ENCODE measurements at places on chromosomes 7 and 10.

DNA sequence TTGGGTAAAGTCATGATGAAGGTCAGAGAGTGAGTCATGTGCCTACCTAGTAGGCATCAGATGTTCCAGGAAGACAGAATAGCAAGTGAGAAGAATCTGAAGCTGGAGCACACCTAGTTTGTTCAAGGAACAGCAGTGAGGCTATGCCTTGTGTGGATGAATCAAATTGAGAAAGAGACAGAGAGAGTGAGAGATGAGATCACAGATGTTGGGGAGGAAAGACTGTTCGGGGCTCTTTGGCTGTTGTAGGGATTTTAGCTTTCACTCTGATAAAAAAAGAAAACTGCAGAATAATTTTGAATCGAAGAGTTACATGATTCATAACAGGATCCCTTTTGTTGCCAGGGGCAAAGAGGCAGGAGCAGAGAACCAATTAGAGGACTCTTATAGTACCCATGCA, 6.3 kb downstream of the LIPF start:
- no peak for DNase-seq

- DNase-seq = no peak
Measured at GRCh38 chr7:141389140-141389796, 161.9 kb upstream of the AGK start.

GRCh38 chr7:152643979-152644559, 31.9 kb downstream of the XRCC2 start:
- no peak for DNase-seq

DNA sequence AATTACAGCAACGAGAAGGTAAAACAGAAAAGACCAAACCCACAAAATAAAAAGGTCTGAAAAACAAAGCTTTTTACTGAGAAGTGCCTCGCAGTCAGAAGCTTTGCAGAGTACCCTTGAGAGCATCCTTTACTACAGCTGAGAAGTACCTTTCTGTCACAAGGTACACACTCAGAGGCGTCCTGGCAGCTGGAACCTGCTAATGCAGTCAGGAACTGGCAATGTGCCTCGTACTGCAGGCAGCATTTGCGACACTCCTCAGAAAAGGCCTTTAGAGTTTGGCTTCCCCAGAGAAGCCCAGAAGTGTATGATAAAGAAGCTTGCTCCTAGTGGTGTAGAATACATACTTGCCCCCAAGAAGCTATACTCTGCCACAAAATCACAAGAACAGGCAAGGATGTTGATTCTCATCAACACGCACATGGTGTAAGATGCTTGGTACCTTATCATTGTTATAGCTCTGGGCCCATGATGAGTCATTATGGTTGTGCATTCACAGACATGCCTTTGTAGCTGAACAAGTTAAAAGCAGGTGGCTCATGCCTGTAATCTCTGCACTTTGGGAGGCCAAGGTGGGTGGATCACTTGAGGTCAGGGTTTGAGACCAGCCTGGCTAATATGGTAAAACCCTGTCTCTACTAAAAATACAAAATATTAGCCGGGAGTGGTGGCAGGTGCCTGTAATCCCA, 2.0 kb upstream of the GTPBP4 start:
- DNase-seq = no peak

- peak; percentile 37 for DNase-seq
Measured at GRCh38 chr10:75211007-75211691, 553 bp downstream of the VDAC2 start.
